ENCODE measurements at places on chromosomes 1 and 21.

DNA sequence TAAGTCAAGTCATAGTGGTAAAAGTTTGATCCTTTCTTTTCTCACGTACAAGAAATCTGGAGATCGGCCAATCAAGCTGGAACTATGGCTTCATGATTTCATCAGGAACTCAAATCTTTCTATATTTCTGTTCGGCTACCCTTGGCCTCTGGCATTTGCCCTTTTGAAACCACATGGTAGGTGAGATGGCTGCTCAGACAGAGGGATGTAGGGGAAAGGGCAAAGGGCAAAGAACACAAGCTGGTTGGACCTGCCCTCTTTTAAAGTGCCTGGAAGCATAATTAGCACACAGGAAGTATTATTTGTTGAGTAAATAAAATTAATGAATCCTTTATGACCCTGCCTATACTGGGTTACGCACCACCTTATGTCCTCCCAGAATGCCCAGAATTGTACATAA is 11.5 kb upstream of the RGS1 start:
- DNase-seq = no peak

DNA sequence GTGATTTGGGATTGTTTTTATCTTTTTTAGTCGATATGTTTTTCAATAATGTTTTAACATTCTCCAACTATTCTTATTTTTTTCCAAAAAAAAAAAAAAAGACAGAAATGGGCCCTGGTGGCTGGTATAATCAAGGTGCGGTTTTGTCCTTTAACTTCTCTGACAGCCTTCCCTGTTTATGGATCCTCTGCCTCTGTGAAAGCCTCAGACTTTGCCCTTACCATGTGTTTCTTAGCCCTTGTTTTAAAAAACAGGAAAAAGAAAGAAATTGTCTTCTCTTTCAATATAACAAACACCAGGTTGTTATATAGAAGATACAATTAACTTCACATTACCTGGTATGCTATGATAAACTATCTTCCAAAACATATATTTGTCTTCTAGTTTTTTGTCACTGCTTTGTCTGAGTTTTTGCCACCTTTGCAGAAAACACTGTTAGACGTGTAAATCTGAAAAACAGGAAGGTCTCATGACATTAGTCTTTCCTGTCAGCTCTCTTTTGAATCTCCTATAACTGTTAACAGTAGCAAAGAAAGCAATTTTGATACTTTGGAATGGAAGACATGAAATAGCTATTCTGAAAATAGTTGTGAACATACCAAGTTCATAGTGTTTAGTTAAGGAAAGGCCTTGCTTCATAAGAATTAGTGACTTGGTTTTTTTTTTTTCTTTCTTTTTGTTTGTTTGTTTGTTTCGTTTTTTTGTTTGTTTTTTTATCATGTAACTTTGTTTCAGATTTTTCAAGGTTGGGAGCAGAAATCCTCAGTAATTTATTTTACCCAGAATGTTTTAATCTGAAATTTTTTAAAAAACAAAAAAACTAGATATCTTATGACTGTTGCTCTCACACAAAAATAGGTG is 31.7 kb upstream of the CACYBP start:
- DNase-seq = no peak

- no peak for DNase-seq
Observed at GRCh38 chr1:227749916-227750710, 14.9 kb downstream of the SNAP47 start.

DNA sequence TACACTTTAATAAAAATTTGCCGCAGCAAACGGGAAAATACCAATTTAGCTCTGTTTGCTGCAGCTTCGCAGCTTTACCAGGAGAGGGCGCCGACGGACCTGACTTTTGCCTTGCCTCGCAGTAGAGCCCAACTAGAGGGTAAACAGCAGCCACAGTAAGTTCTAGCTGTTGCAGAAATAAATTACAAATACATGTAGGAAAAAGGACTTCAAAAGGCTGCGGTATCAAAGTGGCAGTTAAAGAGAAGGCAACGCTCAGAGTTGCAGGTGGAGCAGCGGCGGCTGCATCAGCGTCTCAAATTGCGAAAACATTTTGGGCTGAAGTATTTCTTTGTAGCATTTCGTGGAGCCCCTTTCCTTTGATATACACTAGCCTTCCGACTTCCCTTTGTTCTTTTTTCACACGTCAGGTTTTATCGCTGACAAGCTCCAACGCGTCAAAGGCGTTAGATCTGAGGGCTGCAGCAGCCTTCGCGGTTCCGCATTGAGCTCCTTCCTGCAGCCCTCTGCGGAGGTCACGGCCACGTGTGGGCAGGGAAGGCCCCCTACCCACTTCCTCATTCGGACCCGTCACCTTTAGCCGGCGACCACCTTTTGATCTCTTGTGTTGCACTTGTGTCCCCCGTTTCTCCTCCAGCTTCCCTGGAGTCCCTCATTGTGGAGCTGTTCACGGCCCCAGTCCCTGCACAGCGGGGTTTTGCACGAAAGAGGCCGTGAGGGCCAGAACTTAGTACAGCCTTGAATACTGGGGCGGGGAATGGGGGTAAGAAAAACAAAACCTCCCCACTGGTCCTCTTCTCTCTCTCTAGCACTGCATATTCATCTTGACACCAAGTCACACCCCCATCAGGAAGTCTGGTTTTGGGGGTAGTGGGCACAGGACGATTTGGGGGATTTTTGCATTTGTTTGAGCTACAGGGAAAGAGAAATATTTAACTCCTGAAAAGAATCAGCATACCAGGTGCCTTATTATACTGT is 72.8 kb downstream of the S1PR1 start:
- DNase-seq = peak; percentile 50

DNA sequence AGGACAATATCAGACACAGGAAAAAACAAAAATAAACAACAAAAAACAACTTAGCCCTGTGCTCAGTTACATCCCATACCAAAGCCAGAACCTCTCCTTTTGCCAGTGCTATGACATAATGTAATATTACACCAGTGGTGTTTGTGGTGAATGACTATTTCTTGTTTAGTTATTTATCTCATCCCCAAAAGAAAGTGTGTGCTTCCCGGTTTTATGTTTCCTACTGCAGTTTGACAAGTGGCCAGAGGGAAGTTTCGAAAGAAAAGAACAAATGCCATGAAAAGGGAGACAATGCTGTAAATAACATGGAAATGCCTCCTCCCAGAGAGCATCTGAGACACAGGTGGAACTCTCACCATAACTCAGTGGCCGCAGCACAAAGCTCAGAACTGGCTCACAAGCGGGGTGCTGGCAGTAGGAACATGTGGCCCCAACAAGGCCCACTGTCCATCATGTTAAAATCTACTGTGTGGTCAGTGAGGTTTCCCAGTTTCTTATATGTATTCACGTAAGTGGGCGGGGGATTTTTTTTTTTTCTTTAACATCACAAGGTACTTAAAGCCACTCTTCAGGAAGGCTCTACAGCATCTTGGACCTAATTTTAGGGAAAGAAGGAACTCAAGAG is 158.2 kb downstream of the BARHL2 start:
- no peak for DNase-seq

DNA sequence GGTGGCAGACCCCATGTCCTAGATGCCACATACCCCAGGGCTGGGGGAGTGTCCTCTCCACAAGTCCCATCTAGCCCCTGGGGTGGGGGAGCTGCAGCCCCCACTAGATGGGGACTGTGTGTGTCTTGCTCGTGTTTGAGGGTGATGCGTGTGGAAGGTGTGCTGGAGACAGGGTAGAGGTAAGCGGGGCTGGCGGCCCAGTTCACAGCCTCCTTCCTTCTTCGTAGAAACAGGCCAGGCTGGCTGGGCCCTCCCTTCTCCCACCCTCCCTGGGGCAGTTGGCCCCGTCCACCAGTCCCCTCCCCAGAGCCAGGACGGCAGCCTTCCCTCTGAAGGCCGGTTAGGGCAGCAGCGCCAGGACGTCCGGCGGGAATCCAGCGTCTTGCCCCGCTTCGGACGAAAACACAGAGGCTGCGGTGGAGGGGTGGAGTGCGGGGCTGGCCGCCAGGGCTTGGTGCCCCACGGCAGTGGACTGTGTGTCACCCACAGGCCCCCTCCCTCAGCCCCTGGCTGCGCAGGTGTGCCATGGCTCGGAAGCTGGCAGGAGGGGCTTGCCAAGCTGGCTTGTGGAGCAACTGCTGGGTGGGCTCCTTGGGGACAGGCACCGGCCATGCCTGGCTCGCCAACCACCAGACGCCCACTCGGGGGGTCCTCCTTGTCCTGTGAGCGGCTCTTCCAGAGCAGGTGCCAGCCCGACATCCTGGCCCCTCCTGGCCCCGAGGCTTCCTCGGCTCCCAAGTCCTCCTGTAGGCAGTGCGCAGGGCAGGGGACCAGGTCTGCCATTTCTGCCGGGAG is 3.6 kb downstream of the PRDM16 start:
- no peak for DNase-seq

DNA sequence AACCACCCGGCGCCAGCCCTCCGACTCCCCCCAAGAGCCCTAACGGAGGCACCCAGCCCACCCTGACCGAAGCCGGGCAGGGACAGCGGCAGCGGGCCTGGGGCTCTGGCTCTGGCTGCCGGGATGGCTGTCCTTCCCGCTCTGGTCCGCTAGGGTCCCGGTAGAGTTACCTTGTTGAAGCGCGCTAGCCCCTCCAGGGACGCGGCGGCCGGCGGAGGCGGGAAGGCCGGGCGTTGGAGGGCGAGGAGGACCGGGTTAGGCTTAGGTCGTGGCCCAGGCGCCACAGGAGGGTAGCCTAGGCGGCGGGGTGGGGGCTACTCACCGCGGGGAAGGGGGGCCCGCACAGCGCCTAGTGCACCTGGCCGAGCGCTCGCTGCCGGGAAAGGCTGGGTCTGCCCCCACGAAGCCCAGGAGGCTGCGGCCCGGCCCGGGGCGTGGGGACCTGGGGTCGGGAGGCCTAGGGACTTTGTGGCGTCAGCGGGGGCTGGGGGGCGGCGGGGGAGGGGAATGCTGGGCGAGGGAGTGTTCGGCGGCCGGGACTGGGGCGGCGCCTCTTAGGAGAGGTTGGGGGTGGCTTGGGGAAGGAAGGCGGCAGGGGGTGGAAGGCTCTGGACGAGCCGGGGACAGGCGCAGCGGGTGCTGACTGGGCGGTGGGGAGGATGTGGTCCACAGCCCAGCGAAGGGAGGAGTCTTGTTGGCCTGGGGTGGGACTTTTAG is at the start of gene TRIM17:
Gene TRIM17 (minus strand): TSS at position 645 of the 717 bp plus-strand sequence. CDS start 1,789 bp downstream, outside the sequence.
- no peak for DNase-seq

- no peak for DNase-seq
Observed at GRCh38 chr21:35237287-35237686, 188.2 kb upstream of the RUNX1 start.

GRCh38 chr1:37258068-37258467 is 216.3 kb upstream of the ZC3H12A start:
- DNase-seq = no peak

- DNase-seq = no peak
Observed at GRCh38 chr1:70617728-70618127, 206.7 kb downstream of the CTH start.

GRCh38 chr1:43552813-43553212 is 22.1 kb downstream of the PTPRF start:
- DNase-seq = no peak

- DNase-seq = no peak
Observed at GRCh38 chr1:33346533-33346926, 25.6 kb upstream of the A3GALT2 start.

DNA sequence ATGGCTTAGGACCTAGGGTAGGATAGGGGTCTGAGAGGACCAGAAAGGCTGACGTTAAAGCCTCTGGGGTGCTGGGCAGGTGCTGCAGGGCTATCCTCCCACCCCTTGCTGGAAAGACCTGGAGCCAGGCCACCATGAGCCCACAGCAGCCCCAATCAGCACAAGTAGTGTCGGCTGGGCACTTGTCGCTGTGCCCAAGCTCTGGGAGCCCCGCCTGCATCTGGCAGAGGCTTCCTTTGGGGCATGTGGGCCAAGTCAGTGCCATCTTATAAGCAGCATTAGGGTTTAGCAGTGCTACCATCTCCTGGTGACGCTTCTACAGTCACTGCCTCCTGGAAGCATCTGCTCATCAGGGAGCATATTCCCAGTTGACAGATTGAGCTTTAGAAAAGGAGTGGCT is 31.3 kb downstream of the MAN1C1 start:
- DNase-seq = no peak

GRCh38 chr1:222557574-222557973 is 9.7 kb upstream of the HHIPL2 start:
- DNase-seq = no peak

DNA sequence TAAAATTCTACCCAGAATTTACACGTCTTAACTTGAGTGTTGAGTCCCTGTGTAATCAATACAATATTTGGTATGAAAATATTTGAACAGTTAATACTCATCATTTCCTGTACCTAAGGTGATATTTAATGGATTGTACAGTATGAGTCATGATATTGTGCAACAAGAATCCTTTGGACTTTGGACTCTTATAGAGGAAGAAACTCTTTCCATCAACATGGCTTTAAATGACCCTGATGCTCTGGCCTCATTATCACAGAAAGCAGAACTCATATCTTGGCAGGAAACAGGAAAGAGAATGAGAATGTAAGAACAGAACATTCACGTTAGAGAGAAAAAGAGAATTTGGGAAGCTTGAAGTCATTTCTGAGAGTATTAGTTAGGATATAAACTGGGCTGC is 168.8 kb upstream of the B3GALT2 start:
- DNase-seq = no peak

DNA sequence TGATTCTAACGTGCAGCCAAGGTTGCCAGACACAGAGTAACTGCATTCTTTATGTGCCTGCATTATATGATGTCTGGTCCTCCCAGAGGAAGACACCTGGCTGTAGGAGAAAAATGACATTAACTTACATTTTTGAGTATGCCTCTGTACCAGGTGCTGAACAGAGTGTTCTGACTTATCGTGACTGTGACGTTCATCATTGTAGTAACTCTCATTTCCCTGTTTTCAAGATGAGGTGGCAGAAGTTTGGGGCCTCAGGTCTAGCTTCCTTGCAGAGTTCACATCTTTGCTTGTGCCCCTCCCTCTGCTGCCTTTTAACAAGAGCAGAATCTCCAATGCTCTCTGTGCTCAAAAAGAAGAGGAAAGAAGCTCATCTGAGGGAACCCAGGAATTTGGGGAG is 488.0 kb downstream of the AJAP1 start:
- no peak for DNase-seq

GRCh38 chr1:241837901-241838300 is 10.1 kb upstream of the EXO1 start:
- no peak for DNase-seq

GRCh38 chr1:225866061-225866837 is 15.9 kb downstream of the TMEM63A start:
- no peak for DNase-seq

DNA sequence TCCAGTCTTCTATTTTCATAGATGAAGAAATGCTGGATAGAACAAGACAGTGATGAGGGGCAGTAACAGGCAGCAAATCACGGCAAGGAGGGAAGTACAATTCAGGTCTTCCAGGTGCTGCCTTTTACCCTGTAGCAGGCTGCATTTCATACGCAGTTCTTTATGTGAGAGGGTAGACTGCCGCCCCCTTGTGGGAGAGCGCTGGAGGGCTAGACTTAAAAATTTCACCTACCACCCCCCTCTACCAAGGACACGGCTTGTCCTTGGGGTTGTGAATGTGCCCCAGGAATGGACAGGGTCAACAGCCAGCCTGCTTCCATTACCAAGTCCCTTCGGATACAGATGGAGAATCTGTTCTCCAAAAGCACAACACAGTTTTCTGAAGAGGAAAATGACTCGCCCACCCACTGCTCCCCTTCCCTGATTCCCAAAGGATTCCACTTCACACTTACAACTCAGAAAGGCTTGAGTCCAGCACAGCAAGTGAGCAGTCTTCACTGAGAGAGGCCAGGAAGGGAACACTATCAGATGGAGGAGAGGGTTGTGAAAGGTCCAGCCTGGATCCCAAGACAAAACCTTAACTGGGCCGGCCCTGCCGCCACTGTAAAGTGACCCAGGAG is 7.4 kb downstream of the WDR77 start:
- DNase-seq = no peak
